Stimulated activated CD4-positive, alpha-beta T cell treated with anti-CD3 and anti-CD28 coated beads, Interleukin-12 subunit alpha, Interleukin-12 subunit beta, amount 100 ng/mL, for 4 hours (primary cell): ENCODE measurements at places on chromosomes 7 and 10.

DNA sequence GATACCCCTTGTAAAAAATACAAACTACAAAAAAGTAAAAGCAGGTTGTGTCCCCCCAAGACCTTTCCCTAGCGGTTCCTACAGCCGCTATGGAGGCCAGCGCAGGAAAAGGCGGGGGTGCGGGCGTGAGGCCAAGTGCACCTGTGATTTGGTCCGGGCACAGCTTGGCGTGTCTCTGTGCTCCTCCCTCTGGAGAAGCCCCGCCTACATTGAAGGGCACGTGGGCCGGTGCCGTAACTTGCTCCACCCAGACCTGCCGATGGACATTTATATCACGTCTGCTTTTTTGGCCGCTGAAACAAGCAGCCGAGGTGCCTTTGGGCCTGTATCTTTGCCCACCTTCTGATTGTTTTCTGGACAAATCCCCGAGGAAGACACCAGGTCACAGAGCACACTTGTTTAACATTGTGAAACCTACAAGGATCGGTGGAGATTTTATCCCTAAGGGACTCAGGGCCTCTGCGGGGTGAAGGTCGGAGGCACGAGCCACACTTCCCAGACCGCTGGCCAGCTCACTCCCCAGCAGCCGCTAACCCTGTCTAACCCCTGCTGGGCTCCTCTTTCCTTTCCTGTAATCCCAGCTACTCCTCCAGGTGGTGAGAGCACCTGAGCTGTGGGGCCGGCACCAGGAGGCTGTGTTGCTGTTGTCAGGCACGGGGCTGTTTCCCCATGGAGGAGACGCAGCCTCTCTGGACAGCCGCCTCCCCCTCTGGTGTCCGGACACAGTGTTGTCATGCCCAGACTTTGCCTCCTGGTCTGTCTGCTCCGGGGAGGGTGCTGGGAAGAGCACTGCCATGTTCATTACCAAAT lies 18.8 kb upstream of the INPP5A start:
- DNase-seq, result no peak

DNA sequence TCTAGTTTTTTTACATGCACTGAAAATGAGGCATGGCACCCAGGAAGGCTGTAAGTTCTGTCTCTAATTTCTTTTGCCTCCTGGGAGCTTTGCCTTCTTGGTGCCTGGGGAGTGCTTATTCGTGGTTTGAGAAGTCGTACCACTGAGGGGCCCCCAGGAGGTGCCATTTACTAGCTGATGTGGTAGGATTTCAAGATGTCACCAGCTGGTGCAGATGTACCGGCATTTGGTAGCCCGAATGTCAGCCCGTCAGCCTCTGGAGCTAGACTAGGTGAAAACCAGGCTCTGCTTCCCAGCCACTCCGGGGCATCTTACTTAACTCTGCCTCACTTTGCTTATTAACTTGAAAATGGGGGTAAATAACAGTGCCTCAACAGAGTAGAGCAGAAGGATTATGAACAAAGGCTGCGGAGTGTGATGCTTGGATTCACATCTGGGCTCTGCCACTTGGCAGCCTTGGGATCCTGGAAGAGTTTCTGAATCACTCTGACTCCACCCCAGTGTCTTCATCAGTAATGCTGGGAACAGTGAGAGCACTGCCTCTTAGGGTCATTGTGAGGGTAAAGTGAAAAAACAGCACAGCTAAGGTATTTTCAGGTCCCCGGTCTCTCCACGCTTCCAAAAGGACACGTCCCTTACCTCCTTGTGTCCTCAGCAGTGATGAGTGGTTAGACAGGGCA lies 31.4 kb upstream of the BTBD16 start:
- no peak for DNase-seq

- no peak for DNase-seq
Measured at GRCh38 chr7:47914717-47915615, 33.3 kb downstream of the PKD1L1 start.

GRCh38 chr10:28892818-28893547 lies 215.7 kb downstream of the BAMBI start:
- DNase-seq, result no peak

DNA sequence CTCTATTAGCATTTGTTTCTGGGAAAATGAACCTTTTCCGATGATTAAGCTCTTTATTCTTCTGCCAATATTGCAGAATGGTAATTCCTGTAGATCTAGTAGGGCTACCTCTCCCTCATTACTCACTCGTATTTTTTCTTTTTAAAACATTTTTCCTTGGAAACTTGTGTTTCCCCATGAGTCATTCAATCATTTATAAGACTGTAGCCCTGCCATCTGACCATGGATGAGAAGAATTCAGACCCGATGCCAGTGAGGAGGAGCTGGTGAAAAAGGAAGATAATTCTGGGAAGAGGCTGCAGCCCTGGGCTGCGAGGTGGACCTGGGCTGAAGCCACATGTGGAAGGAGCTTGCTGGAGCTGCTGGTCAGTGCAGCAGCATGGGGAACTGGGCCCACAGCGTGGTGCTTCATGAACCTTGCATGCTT lies 242.8 kb downstream of the KLF6 start:
- DNase-seq, result no peak

GRCh38 chr10:14605231-14605925 lies 169.3 kb downstream of the FAM107B start:
- no peak for DNase-seq

- no peak for DNase-seq
Measured at GRCh38 chr10:88538048-88538447, 45.1 kb downstream of the RNLS start.

- no peak for DNase-seq
Measured at GRCh38 chr7:102291056-102291915, 4.6 kb downstream of the SH2B2 start.
